ENCODE measurements at places on chromosomes 3 and 15.

- DNase-seq, result no peak
These were observed 55.2 kb upstream of the SMAD6 start for GRCh38 chr15:66646799-66647198.

- DNase-seq, result peak; percentile 66
These were observed 21.5 kb downstream of the CD86 start for GRCh38 chr3:122076491-122077292.

DNA sequence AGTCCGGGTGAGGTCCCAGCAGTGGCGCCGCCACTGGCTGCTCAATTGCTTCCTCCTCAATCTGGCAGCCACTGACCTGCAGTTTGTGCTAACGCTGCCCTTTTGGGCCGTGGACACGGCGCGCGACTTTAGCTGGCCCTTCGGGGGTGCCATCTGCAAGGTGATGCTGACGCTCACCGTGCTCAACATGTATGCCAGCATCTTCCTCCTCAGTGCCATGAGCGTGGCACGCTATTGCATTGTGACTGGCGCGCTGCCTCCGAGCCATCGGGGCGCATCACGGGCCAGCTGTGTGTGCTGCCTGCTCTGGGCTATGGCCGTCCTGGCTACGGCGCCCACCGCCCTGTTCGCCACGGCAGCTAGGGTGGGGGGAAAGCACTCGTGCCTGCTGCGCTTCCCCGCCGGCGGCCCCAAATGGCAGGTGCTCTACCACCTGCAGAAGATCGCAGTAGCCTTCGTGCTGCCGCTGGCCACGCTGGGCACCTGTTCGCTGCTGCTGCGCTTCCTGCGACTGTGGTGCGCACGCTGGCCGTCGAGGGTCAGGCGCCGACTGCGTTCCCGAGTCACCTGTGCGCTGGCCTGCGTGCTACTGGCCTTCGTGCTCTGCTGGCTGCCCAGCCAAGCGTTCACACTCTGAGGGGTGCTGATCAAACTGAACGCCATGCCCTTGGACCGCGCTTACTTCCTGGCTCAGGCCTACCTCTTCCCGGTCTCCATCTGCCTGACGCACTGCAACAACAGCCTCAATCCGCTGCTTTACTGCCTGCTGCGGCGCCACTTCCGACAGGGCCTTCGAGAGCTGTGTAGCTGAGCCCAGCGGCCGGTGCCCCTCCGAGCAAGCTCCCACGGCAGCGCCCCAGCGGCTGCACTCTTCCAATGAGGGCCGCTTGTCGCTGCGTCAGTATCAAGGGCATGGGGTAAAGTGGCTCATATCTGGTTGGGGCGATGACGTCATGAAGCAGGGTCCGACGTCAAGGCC, 20.3 kb upstream of the ADAMTS7 start:
- DNase-seq, result no peak

- DNase-seq, result no peak
These were observed 62.6 kb upstream of the SCN10A start for GRCh38 chr3:38878646-38879045.

- no peak for DNase-seq
These were observed 103.3 kb upstream of the COL8A1 start for GRCh38 chr3:99534951-99535704.

DNA sequence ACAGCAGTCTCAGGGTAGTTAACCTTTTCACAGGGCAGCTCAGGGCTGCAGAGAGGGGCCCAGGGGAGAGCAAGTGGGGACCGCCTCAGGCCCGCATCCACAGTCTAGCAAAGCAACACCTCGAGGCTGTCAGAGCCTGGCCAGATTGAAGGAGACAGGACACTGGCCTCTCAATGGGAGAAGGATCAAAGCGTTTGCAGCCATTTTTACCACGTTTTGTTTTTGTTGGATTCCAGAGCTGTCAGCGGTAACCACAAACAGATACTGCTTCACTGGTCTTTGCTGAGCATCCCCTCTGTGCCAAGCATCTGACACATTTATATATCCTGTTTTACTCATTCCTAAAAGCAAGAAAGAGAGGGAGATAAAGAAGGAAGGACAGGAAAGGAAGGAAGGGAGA, 153.8 kb downstream of the SHQ1 start:
- no peak for DNase-seq
